ENCODE measurements at places on chromosomes 11 and 22. TPM values are rescaled to one million over a fixed set of nuclear protein-coding genes. Genes with fewer than 3 reads are reported as not detected.

MS4A12 gene
- not detected for total RNA-seq

ZNF214 gene
- not detected for total RNA-seq

ZC3H12C gene
- 1.6 TPM for total RNA-seq

MS4A6A gene
- total RNA-seq = not detected

SCGB1A1 gene
- total RNA-seq = not detected

RIMBP3C gene
- total RNA-seq = 0.33 TPM

HBG2 gene
- total RNA-seq = not detected

MYO7A gene
- total RNA-seq = 0.23 TPM

CCDC87 gene
- total RNA-seq = 0.14 TPM

DBX1 gene
- not detected for total RNA-seq

GRIA4 gene
- not detected for total RNA-seq

CADM1 gene
- total RNA-seq = 0.91 TPM

ZNF280A gene
- total RNA-seq = not detected

P2RY6 gene
- total RNA-seq = not detected

LIF gene
- 105 TPM for total RNA-seq

Measured in activated CD4-positive, alpha-beta T cell treated with anti-CD3 and anti-CD28 coated beads for 36 hours (primary cell).